ENCODE measurements at places on chromosomes 12 and 14. TPM values are rescaled to one million over a fixed set of nuclear protein-coding genes. Genes with fewer than 3 reads are reported as not detected.

R3HDM2 gene
- 37.5 TPM for total RNA-seq

DNAI7 gene
- 0.43 TPM for total RNA-seq

GRCh38 chr14:49972823-49973222 lies 79.9 kb downstream of the ARF6 start:
- H3K27me3 ChIP-seq: peaks cover 4% of the 10 kb centered on the region
- peak overlapping the region; percentile 96 for H3K27ac ChIP-seq
- H3K4me1 ChIP-seq: peaks cover 82% of the 10 kb centered on the region
- peak; percentile 88 for DNase-seq
- H3K36me3 ChIP-seq: no peaks in the 10 kb centered on the region

- DNase-seq: no peak
- H3K27ac ChIP-seq: no peak overlapping the region
- H3K4me1 ChIP-seq: no peaks in the 10 kb centered on the region
- H3K4me3 ChIP-seq: no peak overlapping the region
- H3K36me3 ChIP-seq: no peaks in the 10 kb centered on the region
Measured at GRCh38 chr14:72024504-72024903, 92.3 kb downstream of the RGS6 start.

DNA sequence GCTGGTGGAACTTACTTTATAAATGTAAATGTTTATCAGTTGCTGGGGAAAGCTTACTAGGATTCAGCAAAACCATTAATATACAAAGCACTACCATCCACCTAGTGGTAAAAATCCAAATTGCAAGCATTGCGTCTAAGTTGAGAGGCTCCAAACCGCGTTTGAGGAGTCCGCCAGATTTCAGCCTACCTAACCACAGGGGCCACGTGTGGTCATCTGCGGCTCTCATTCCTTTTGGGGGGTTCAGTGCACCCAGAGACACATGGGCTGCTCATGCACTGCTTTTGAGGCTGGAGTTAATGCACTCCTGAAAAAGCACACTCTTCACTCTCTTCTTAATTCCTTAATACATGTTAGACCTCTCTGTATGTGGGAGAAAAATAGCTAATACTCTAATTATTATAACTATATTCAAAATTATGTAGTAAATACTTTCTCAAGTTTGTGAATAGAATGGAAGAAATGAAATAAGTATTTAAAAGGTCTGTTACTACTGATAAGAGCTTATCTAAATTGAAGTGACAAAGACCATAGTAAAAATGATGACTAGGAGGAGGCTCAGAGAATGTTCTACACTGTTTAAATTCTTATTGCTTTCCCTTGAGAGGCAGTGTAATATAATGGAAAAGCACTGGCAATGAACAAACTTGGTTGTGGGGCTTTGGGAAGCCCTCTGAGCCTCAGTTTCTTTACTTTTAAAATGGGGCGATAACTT lies 41.4 kb upstream of the MANSC4 start:
- H3K4me1 ChIP-seq: peaks cover 34% of the 10 kb centered on the region
- H3K27ac ChIP-seq: peak overlapping the region; percentile 70
- peak overlapping the region; percentile 68 for H3K4me3 ChIP-seq

GRCh38 chr12:131010396-131011131 lies 56.9 kb downstream of the ADGRD1 start:
- H3K36me3 ChIP-seq: peaks cover 13% of the 10 kb centered on the region
- H3K27ac ChIP-seq: no peak overlapping the region
- H3K4me3 ChIP-seq: no peak overlapping the region
- DNase-seq: no peak

DNA sequence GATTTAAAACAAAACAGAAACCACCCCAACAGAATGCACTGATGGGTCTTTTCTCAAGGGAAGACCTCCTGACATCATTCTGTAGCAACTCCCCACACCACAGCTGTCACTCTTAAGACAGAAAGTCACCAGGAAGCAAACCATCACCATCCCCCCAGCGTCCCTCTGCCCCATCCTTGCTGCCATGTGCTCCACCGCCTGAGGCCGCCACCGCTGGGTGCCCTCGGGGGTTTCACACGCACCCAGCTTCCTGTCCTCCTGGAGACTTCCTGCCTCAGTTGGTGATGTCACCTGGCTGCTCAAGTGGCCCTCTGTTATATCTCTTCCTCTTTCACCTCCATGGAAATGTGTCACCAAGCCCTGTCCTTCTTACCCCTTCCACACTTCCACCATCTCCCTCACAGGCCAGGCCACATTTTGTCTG lies 71.4 kb upstream of the GPR68 start:
- H3K27me3 ChIP-seq: peaks cover 24% of the 10 kb centered on the region
- no peaks in the 10 kb centered on the region for H3K36me3 ChIP-seq
- no peak overlapping the region for H3K4me3 ChIP-seq

CLEC4C gene
- total RNA-seq: not detected

DNA sequence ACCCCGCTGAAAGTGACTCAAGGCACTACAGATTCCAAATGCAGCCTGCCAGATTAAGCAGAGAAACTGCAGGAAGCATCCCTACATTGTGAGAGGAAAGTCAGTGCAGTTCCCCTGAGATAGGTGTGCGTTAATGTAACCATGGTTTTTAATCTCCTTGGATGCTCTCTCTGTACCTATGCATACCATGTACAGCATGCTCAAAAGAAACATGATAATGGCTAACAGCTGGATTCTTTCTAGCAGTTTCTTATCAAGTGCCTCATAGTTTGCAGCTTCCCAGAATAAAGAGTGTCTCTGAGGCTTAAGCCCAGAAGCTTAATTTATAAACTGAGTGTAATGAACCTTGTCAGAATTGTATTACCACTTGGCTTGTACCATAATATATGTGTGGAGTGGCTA lies 17.1 kb upstream of the MDM1 start:
- no peak overlapping the region for H3K27ac ChIP-seq
- H3K27me3 ChIP-seq: peaks cover 6% of the 10 kb centered on the region
- DNase-seq: no peak
- no peaks in the 10 kb centered on the region for H3K36me3 ChIP-seq
- no peak overlapping the region for H3K4me3 ChIP-seq

DNA sequence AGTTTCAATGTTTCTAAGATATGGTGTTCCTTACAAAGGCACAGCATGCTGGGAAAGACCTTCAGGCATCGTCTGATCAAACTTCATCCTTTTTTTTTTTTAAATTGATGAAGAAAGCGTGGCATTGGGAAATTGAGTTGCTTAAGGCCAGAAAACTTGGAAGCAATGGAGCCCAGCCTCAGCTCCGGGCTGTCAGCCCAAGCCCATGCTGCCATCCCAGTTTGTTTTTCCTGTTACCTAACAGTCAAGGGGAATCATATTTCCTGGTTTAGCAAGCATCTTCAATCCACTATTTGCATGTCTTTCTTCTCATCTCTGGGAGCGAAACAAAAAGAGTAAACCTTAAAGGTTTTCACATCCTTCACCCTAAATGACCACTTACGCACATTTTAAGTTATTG lies 200.2 kb downstream of the CHST11 start:
- H3K36me3 ChIP-seq: no peaks in the 10 kb centered on the region
- H3K27me3 ChIP-seq: peaks cover 19% of the 10 kb centered on the region
- no peak for DNase-seq

Data from HFFc6 (cell line).